ENCODE measurements at places on chromosomes 5 and 9.
A peak's percentile ranks its signal among the peaks of the same experiment; 100 is the strongest.

DNA sequence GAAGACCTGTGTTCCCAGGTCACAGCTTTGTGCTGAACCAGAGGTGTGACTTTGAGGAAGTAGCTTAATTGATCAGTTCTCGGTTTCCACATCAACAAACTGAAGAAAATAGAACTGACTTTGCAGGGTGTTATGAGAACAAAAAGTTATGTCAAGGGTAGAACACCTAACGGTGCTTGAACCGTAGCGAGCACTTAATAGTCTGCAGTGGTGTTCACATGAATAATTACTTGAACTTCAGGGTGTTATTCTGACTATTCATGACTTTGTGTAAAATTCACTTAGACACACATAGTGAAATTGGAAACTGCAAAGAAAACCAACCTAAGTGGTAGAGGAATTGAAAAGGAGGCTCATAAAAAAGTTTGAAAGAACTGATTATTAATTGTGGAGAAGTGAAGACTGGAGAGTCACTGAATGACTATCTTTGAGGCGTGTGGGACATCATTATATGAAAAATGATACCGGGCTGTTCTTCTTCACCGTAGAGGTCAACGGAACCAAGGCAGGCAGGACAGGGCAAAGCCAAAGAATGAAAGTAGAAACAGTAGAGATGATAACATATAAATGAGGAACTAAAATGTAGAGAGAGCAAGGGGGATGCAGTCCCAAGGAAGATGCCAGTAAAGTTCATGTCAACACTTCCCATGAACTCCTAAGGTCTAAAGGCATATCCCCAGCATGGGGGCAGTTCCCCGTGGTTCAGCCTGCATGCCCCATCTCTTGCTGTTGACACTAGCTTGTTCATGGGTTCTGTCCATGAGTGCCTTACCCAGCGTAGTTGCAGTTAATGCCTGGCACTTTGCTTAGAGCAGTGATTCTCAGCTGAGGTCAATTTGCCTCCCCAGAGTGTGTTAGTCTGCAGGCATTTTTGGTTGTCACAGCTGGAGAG lies 118.7 kb downstream of the ZNF462 start:
- no peak for DNase-seq

GRCh38 chr5:15008476-15008875 lies 136.9 kb upstream of the ANKH start:
- no peak for DNase-seq

DNA sequence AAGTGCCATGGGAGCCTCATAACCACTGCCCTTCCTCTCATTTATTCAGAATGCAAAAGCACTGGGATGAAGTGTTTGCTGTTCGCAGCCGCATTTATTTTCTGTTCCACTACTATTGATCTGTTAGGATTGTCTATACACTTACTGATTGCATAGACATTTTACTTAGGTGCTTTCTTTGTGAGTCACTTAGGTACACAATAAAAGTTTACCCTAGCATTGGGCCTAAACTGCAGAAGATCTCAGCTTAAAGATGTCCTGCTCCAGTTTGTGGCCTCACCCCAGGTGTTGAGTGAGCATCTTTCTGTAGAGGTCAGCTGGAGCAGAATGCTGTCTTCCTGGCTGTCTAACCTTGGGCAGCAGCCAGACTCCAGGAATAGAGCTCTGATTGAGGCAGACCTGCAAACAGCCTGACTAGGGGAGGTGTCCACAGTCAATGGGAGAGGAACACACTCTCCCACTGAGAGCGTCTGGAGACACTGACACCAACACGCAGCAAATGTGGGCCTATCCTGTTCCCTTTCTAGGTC lies 54.0 kb downstream of the GPR21 start:
- no peak for DNase-seq

DNA sequence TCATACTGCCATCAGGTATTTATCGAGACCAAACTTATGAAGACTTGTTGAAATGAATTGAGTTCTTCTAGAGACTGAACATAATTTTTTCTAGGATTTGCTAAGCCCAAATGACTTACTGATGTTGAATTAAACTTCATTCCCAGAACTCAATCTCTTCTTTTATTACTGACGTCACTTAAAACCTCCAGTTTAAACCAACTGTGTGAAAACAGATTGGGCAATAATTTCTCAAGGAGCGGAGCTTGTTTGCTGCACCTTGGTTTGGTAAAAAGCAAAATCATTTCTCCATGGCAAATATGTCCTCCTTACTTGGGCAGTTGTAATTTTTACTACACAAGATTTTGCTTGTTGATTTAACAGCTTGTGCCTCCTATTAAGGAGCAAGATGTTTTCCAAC lies 37.4 kb downstream of the CFAP90 start:
- no peak for DNase-seq

DNA sequence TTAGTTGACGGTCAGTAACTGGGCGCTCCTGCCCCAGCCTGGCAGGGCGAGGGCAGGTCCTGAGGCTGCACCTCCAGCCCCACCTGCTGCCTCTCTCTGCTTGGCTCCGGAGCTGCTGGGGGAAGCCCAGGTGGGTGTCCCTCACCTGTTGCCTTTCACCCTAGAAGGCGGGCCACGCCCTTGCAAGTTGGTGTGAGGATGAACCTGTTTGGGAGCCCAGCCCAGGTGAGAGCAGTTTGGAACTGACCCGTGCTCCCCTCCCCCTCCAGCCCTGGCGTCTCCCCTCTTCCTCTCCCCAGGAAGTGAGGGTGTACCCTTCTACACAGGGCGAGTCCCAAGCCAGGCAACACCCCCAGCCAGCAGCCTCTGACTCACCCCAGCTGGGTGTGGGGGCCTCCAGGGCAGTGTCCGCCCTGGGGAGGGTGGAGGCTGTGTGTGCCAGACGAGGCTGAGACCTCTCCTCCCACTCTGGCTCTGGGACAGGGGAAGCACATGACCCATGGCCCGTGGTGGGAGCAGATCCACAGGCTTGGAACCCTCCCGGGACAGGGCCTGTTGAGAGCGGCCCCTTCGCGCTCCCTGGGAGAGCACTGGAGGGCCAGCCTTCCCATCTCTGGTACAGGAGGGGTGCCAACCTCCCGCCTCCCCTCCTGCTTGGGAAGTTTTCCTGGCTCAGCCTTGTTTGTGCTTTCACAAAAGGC lies 10.4 kb downstream of the LRRC8A start:
- peak; percentile 91 for DNase-seq

DNA sequence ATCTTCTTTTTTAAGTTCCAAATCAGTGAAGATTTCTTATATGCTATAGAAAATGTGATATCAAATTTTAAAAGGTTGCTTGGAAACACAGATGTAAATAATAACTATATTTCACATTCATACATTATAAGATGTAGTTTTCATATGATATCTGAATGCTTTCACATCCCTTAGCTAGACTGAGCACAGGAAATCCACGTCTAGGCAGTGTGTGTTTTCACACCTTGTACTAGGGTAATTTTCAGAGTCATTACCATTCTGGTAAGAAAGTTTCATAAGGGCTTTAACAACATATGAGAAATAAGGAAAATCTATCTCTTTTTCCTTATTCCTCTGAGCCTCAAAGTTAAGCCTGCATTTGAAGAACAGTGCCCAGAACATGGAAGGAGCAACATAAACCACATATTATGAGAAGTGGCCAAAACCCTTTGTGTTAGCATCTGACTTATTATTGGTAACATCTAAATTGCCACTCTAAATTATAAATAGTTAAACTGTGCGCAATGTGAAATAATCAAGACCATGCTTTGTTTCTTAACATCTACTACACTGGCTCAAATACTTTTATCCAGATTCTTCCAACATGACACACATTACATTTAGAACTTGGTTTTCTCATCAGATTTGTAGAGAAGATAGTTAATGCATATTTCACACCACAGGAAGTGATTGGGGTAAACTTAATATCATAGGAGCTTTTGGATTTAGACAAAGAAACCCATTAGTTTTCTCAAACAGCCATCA lies 113.3 kb downstream of the PPP2R2B start:
- DNase-seq: no peak

- peak; percentile 69 for DNase-seq
Observed at GRCh38 chr5:24644761-24645160, at the start of gene CDH10. Gene CDH10, minus strand, starts transcription at chr5:24644978. Its CDS starts 51,488 bp downstream, at chr5:24593490.

DNA sequence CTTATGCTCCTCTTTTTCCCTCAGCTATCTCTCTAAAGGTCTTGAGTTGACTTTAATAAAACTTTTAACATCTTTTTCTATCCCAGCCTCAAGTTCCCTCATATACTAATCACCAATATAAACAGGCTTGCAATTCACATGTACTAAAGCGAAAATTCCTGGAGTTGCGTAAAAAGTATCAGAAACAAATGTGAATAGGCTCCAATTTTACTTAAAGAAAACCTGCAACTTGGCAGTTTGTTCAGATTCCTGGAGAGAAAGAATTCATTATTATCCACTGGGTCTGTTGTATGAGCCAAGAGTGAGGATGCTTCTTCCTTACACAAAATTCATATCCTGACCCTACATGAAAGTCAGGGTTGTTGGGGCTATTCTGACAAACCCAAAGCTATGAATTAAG lies 384.2 kb downstream of the DTWD2 start:
- no peak for DNase-seq

DNA sequence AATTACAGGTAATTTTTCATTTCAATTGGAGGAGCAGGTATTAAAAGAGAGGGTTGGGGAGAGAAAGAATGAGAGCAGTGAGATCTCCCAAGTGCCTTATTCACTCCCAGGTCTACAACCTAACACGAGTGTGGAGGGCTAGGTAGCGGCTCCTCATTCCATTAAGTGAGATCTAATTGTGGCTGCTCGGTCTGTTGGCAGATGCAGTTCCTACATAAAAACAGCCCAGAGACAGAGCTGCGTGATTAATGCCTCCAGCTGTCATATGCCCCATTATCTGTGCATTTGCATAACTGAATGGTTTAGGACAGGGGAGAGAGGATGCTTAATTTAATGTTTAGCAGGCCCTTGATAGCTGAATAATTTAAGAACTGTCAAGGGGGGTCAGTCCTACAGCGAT lies 100.5 kb downstream of the PSAT1 start:
- no peak for DNase-seq

- no peak for DNase-seq
Observed at GRCh38 chr5:59501316-59501715, 392.2 kb downstream of the PDE4D start.

DNA sequence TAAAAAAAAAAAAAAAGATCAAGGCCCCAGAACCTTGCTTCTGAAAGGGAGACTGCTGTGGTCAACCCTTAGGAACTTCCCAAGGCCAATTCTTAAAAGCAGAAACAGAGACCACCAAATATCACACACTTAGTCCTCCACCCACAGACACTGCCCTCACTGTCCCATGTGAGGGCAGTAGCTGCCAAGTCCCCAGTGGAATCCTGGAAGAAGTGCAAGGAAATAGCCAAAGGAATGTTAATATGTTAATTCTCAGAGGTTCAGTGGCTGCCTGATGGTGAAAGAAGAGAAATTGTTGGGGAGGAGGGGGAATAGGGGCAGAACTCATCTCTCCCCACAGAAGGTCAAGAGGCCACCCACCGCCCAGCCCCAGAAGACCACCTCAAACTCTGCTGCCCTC lies 23.1 kb downstream of the FSTL4 start:
- no peak for DNase-seq

DNA sequence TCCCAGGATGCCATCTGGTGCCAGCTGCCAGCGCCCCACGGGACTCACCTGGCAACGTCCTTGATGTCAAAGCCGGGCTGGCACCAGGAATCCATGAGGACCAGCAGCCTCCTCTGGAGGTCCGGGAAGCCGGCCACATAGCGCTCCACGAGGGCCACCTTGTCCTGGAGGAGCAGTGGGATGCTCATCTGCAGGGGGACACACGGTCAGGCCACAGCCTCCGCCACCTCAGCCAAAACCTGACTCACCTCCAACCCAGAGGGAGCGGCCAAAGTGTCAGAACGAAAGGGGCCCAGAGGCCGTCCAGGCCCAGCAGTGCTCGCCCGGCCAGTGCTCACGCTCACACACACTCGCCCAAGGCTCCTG lies 56.5 kb downstream of the EXD3 start:
- no peak for DNase-seq

DNA sequence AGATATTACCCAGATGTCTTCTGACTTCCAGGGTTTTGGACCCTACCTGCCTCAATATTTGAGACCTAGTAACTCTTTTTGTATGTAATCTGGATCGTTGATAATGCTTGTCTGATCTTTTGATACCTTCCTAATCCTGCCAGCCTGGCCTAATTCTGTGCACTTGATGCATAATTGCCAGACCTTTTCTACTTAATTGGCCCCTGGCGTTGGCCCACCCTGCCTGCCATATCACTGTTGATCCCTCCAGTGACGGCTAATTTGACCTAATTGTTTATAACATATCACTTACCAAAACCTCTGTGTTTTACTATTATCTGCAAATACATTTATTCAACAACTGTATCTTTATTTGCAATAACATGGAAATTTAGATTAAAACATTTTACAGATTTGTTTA lies 49.0 kb downstream of the SLC44A1 start:
- DNase-seq: no peak

GRCh38 chr5:28666110-28666509 lies 1627.7 kb upstream of the CDH9 start:
- DNase-seq: no peak

All from hippocampal formation (tissue), 2 donors.